Activated CD4-positive, alpha-beta T cell treated with anti-CD3 and anti-CD28 coated beads for 1 hour (primary cell): ENCODE measurements at places on chromosomes 7 and 10.

GRCh38 chr7:6290319-6290741, 17.9 kb upstream of the CYTH3 start:
- DNase-seq: no peak

DNA sequence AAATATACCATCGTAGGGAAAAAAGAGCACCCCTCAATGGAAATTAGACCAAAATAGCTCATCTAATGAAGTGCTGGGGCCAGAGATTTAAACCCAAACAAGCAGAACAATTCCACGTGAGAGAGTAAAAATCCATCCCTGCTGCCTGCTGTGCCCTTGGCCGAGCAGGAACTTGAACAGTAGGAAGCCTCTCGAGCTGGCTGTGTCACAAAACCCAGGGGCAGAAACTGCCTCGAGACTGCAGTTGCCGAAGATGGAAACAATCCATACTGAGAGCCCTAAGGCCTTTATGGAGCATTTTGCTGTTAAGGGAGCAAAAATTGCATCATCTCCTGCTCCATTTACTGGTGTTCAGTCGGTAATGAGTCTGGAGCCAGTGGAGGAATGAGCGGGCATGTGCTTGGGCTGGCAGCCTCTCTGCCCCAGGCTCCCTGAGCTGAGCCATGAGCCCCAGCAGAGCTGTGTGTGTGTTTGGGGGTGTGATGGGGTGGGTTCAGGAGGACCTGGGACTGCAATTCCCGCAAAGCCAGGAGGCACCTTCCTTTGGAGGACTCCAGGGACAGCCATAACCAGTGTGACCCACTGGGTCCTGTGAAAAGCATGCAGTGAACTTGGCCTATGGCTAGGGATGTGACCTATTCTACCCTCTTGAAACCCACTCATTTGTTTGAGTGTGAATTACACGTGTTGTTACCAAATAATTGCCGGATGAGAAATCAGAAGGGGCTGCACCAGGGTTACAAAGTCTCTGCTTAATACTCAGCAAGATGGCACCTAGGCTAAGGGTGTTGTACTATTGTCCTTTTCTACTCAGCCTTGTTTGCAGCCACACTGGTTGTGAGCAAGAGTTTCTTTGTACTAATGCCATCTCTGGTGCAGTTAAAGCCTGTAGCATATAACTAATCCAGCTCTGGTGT, 58.3 kb downstream of the CDHR3 start:
- DNase-seq: no peak

DNA sequence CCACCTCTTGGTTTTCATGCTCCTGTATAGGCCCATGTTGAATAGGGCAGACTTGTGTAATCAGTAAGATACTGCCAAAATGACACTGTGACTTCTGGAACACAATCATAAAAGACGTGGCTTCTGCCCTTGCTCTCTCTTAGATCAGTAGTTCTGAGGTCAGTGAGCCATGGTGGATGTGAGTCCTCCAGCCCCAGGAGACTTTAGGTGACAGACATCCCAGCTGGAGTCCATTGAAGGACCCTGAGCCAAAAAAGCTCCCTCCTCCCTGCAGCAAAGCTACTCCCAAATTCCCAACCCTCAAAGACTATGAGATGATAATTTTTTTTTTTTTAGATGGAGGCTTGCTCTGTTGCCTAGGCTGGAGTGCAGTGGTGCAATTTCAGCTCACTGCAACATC, 3.2 kb upstream of the RADIL start:
- DNase-seq: no peak

DNA sequence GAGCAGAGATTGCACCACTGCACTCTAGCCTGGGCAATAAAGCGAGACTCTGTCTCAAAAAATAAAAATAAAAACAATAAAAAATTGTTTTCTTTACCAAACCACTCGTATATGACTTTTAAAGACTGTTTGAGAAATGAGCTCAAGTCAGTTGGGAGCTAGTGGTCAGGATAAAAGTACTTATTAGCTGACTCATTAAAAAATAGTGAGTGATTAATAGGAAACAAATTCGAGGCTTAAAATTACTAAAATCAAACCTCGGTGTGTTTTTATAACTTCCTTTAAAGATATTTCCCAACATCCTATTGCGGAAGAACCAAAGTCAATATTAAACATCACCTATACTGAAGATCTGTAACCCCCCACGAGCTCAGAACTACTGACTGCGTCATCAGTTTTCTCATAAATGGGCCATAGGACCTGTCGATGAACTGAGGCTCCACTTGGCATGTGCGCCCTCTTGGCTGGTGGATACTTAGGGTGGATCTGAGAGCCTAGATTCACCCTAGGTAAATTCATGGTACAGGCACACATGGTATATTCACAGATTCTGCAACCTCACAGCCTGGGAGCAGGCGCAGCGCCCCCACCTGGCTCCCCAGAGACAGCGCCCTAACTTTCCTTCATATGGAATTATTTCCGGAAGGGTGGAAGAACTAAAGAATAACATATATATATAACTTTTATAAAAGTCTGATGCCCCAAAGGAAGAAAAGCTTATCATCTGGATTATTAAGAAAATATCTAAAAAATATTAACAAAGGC, 9.2 kb downstream of the MKI67 start:
- DNase-seq: no peak

DNA sequence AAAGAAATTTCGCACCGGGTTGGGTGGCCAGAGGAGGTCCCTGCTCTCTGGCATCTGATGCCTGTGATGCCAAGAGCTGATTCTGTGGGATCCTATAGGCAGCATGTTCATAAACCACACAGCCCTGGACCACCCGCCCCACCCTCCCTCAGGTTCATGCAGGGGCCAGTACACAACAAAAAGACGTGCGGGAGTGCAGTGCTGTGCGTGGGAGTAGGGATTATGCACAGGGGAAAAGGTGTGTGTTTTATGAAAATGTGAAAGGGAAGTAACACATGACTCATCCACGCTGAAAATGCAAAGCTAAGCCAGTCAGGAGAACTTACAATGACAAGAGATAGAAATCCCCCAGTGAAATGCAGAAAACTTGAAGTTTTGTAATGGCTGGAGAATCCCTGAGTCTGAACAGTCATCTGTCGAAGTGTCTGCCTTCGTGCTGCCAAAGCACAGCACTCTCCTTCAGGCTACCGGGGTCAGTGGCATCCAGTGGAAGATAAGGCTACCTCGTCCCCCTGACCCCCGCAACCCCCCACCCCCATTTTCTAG, 1.1 kb downstream of the KIAA1217 start:
- no peak for DNase-seq
